ENCODE measurements at places on chromosomes 4 and X.

GRCh38 chr4:143654571-143654970 lies 45.9 kb downstream of the FREM3 start:
- DNase-seq, result no peak

DNA sequence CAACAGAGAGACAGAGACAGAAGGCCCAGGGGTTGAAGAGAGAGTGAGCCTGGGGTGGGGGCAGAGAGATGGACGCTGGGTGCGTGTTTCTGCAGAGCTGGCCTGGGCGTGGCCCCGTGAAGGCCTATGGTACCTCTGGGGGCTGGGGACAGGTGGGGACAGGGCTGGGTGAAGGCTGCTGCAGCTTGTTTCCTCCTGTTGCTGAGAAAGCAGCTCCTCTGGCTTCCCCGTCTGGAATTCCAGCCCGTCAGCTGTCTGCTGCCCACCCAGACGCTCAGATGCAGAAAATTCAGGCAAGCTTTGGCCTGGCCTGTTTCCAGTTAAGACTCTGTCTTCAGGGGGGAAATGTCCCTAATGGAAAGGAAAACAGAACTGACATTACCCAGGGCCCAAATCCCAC lies 76.8 kb upstream of the PSAPL1 start:
- DNase-seq, result no peak

DNA sequence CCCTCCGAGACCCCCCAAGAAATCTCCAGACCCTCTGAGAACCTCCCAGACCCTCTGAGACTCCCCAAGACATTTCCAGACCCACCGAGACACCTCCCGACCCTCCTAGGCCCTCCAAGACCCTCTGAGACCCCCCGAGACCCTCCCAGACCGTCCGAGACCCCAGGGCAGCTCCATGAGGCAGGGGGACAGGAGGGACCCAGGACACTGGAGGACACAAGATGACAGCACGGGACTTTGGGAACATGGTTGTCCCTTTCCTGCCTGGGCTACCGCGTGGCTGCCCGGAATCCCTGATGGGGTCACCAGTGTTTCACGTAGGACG lies 10.3 kb downstream of the CTBP1 start:
- no peak for DNase-seq

DNA sequence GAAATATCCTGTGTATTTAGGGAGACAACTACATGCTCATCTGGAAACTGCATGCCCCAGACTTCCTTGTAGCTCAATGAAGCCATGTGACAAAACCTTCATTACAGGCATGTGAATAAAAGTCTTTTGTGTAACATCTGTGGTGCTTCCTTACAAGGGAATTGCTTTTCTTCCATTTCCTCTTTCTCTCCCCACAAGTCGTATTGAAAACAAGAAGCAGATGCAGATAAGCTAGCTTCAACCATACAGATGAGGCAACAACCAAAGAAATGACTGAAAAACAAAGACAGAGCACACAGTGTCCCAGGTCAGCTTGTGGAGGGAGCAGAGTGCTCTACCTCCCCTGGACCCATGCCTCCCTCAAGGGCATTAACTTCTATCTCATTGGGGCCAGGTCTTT lies 115.8 kb upstream of the INPP4B start:
- DNase-seq, result no peak

DNA sequence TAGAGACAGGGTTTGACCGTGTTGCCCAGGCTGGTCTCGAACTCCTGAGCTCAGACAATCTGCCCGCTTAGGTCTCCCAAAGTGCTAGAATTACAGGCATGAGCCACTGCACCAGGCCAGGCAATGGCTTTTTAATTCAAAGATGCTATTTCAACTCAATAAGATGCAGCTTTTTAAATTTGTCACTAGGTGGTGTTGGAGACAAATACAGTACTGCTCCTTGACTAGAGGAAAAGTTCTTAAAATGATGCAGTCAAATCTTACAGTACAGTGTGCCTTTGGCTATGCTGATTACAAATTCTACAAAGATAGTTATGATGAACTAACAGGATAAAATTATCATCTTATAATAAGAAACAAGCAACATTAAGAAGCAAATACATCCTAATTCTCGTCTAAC lies 441.1 kb downstream of the KCNIP4 start:
- no peak for DNase-seq

GRCh38 chr4:113278324-113278934 lies 229.0 kb downstream of the ANK2 start:
- DNase-seq, result peak; percentile 16

- DNase-seq, result no peak
These were observed 16.9 kb downstream of the MFAP3L start for GRCh38 chr4:170009291-170009690.

GRCh38 chr4:75011131-75011795 lies 78.3 kb downstream of the PARM1 start:
- DNase-seq, result no peak

DNA sequence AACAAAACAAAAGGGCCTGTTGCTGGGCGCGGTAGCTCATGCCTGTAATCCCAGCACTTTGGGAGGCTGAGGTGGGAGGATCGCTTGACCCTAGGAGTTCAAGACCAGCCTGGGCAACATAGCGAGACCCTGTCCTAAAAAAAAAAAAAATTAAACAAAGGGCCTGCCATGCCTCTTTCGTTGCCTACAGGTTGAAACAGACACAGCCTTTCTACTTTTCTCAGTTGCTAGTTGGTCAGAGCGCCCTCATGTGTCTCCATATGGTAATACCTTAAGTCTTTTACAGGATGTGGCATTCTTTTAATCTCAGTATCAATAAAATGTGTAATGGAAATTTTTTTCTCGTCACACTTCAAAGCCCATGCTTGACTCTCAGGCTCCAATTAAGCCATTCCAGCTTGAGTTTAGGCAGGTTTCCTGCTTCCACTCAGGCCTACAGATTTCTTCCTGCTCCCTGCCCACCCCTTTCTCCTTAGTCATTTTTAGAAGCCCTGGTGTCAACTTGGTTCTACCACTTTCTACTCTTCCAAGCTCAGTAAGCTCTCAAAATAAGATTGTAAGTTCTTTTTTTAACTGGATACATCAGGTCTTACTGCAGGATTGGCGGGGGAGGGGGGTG lies 4.6 kb upstream of the SOWAHD start:
- no peak for DNase-seq

DNA sequence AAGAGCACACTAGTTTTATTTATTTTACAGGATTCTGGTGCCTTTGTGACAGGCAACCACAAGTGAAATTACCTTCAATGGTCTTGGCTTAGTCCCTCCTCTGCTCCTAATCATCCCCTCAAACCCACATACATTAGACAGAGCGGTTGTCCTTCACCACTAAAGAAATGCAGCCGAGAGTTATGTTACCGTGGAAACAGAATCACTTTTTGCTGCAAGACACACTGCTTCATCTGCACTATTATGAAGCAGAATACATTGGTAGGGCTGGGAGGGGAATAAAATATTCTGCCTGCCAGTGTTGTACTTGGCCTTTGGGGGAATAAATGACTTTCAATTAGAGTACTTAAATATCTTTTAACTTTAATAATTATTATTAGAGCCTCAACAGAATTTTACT lies 75.2 kb downstream of the ARHGEF38 start:
- DNase-seq, result no peak

DNA sequence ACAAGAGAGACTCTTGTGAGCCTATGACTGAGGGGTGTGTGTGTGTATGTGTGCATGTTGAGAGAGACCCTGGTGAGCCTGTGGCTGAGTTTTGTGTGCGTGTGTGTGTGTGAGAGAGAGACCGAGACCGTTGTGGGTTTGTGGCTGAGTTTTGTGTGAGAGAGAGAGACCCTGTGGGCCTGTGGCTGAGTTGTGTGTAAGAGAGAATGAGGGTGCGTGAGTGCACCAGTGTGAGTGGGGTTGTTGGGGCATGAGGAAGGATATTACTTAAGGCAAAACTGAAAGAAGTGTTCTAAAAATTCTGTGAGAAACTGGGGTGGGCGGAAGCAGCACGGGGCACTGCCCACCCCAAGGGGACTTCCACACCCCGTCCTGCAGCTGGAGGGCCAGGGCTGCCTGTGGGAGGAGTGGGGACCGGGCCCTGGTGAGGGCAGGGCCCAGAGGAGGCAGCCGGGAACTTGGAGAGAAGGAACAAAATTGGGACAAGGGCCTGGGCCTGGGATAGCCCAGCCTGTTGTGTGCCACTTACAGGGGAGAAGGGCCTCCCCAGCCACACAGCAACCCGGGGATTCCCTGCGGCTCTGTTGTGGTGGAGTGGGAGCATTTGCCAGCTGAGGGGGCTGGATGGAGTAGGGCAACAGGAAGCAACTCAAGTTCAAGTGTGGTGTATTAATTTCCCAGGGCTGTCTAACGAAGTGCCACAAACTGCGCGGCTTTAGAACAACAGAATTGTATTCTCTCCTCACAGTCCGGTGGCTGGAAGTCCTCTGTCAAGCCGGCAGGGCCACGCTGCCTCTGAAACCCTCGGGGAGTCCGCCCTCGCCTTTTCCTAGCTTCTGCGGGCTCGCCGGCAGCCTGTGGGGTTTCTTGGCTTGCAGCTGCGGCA lies 22.1 kb downstream of the TMEM131L start:
- peak; percentile 59 for DNase-seq

DNA sequence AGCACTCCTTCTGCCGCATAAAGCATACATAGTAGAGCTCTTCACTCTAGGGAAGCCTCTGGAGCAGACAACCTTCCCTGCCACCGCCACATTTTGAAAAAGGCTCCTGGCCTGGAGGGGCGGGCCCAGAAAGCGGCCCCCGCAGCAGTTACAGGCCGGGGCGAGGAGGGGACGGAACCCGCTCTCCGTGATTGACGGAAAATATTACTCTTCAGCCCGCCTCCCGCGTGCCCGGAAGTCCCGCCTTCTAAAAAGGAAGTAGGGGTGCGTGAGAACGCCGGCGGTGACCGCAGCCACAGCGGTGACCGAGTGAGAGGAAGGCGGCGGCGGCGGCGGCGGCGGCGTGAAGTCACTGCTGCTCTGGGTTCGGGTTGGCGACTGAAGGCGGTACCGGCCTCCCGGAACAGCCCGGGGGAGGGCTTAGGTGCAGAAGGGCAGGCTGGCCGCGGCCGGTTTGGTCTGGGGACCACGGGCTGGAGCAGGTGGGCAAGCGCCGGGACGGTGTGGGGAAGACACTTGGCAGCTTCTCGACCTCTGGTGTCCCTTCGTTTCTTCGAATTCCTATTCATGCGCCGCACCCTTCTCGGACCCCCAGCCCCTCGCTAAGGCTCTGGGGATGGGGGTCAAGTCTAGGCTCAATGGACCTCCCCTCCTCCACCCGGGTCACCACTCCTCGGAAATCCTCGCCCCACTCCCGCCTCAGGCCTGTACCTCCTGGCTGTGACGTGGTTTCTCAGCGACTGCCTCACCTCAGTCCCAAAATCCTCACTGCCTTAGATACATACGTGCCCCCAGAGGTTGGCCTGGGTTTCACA lies at the start of gene HCCS:
HCCS (plus strand) TSS at position 296 of the 815 bp plus-strand sequence. CDS start 729 bp downstream, outside the sequence.
- DNase-seq, result peak; percentile 66

- DNase-seq, result no peak
These were observed 43.9 kb upstream of the GC start for GRCh38 chr4:71827826-71828225.

- no peak for DNase-seq
These were observed 13.2 kb downstream of the SPOCK3 start for GRCh38 chr4:167221084-167221483.

DNA sequence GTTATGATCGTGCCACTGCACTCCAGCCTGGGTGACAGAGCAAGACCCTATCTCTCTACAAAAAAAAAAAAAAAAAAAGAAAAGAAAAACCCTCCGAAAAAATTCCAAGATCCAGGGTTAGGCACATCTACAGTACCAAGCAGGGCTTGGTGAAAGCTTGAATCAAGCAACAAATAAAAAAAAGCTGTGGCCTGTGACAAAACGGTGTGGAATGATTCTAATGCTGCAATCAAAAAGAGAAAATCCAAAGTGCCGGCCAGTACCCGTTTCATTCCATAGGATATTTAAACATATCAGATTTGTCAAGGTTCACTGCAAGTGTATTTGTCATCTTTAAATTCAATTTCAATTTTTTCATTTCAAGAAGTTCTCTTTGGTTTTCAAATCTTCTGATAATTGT lies 20.5 kb downstream of the RWDD4 start:
- DNase-seq, result no peak

- no peak for DNase-seq
These were observed 14.3 kb downstream of the DCAF8L1 start for GRCh38 chrX:27966955-27967354.

- no peak for DNase-seq
These were observed 9.3 kb downstream of the PJA1 start for GRCh38 chrX:69155786-69156520.

GRCh38 chr4:76772498-76773106 lies 125.3 kb downstream of the SOWAHB start:
- DNase-seq, result no peak

GRCh38 chr4:120399826-120400225 lies 333.2 kb upstream of the MAD2L1 start:
- DNase-seq, result no peak

- no peak for DNase-seq
These were observed 18.0 kb downstream of the ING2 start for GRCh38 chr4:183522821-183523220.

- no peak for DNase-seq
These were observed 48.8 kb downstream of the PPP2R2C start for GRCh38 chr4:6423575-6423974.

DNA sequence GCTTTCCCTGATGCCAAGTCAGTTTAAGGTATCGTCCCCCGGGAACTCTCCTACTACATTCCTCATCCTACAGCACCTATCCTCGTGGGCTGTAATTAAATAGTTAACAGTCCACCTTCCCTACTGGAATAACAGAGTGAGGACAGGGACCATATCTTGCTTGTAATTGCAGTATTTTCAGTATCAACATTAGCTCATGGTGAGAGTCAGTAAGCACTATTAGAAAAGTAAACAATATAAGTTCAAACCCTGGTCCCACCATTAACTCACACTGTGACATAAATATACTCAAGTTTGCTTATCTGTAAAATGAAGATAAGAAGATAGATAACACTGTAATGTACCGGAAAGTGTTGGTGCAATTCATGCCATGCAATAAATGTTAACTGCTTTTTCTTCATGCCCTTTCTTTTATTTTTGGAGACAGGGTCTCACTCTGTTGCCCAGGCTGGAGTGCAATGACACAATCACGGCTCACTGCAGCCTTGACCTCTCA lies 61.3 kb downstream of the SH3RF1 start:
- DNase-seq, result no peak

DNA sequence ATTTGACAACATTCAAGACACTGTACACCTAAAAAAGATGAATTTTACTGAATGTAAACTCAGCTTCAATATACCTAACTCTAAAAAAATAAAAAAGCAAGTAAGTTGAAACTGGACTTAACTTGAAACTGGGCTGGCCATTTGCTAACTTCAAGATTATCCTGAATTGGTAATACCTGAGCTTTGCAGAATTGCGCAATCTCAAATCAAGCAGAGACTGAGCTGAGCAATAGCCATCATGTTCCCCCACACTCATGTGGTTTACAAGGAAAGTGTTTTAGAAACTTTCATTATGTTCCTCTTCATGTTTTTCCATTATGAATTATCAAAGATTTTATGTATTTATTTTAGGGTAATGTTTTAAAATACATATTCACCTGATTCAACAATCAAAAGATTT lies 38.7 kb downstream of the ANXA5 start:
- DNase-seq, result no peak

- no peak for DNase-seq
These were observed 218.9 kb downstream of the PCDH7 start for GRCh38 chr4:30939069-30939468.

- no peak for DNase-seq
These were observed at the start of gene STAG2 for GRCh38 chrX:123961268-123962005. STAG2 (plus strand) TSS chrX:123961706; CDS start chrX:124022628, 60,922 bp downstream.

GRCh38 chr4:113471146-113471860 lies 290.2 kb downstream of the CAMK2D start:
- DNase-seq, result no peak

All from stimulated activated CD4-positive, alpha-beta T cell treated with anti-CD3 and anti-CD28 coated beads, TNF-alpha, amount 100 ng/mL, for 1 hour (primary cell).